Fibroblast of skin of right biceps (primary cell): ENCODE measurements at places on chromosomes 16 and 17.

GRCh38 chr17:73359987-73360410 is 48.2 kb upstream of the CDC42EP4 start:
- DNase-seq = no peak

DNA sequence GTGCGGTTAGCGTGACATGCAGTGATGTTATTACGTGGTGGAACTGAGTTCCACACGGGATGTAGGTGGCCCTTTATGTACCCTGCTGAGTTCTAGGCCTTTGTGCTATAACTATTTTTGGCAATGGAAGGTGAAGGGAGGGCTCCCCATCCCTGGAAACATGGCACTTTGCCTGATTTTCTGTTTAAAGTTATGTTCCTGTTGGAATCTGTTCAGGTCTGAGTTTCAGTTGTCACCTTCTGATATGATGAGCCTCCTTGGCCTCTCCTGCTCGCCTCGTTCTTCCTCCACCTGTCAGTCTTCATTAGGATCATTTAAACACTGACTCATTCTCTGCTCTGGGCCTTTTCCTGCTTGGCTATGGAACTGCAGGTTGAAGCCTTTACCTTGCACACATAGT is 200.6 kb downstream of the FTO start:
- DNase-seq = no peak

DNA sequence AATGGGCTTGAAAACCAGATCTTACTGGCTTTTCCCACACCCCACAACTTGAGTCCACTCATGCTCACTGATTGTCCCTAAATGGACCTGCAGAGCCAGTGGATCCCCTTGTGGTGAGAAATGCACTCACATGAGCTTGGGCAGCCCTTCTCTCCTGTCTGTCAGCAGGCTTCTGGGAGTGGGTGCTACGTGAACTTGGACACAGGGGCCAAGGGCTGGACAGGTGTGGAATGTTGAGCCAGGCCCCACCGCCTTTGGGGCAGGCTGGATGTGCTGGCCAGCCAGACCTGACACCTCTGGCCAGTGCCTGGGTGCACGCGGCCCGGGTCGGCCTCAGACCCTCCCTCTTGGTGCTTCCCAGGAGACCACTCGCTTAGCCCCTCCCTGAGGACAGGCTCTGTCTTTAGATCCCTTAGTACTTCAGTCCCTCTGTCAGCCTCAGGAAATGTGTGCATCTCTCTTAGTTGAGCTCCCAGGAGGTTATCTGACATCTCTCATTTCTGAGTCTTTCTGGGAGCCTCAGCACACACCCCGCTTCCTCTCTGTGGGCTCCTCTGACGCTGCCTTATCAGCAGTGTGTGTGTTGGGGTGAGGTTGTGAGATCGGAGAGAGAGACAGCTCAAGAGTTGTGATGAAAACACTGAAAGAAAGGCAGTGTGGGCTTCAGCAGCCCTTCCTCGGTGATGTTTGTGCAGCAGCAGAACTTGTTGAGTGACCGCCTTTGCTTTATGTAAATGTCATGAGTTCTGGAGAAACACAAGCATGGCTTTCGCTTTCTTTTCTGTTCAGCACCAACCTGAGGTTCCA is 117.0 kb downstream of the RAB11FIP4 start:
- DNase-seq = no peak

DNA sequence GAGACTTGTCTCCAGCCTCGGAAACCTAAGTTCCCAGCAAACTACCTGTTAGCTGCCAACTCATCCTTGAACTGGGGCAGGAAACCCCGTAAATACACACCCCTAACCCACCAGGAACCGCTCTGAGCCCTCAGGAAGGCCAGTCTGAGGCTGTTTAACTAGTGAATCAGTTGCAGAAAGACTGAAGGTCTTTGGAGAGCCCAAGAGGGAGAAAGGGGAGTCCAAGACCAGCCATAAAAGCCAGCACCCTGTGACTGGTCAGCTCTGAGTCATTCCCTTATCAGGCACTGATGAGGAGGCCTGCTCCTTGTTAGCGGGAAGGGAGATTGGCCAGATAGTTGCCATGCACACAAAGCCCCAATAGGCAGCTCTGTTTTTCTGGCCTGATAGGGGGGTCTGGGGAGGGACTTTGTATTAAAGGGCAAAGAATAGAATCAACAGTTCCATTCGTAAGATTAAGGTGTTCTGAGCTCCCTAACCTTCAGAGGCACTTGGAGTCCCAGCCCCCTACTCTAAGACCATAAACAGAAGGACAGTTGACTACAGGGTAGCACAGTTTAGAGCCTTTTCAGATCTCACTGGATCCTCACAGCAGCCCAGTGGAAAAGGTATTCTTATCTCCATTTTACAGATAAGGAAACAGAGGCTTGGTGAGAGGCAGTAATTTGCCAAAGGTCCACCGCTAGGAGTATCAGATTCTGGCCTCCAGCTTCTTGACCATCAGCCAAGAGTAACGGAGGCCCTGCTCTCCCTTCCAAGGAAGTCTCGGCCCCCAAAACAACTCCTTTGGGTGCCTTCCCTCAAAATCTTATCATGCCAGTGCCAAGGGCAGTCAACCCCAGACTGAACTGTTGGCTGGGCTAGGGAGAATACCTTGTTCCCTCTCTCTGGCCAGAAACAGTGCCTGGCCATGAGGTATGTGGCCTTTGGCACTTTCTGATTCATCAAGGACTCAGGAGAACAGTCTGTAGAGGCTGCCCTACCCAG is 2.2 kb upstream of the KRT19 start:
- peak; percentile 77 for DNase-seq

- peak; percentile 42 for DNase-seq
These were observed 10.0 kb downstream of the BAIAP2 start for GRCh38 chr17:81044764-81045589.

DNA sequence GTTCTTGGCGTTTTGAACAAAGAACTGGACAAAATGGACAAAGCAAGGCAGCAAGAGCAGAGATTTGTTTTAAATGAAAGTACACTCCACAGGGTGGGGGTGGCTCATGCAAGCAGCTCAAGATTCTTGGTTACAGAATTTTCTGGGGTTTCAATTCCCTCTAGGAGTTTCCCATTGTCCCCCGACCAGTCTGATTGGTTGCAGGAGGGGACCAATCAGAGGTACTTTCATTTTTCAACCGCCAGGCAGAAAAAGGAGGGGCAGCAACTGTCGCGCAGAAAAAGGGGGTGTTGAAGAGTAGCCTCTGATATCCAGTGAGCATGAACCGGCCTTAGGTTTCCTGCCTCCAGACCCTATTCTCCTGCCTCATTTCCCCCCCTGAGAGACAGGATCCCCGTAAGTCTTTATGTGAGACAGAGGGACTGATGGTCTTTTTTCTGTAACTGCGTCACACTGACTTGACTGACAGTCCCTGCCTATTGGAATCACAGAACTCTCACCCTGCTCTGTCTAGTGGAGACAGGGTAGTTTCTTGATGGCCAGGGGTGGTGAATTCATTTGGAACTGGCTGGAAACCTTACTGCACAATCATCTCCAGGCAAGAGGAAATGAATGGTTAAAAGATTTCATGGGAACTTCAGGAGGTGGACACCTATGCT is 59.4 kb upstream of the ALOX12 start:
- DNase-seq = peak; percentile 26

DNA sequence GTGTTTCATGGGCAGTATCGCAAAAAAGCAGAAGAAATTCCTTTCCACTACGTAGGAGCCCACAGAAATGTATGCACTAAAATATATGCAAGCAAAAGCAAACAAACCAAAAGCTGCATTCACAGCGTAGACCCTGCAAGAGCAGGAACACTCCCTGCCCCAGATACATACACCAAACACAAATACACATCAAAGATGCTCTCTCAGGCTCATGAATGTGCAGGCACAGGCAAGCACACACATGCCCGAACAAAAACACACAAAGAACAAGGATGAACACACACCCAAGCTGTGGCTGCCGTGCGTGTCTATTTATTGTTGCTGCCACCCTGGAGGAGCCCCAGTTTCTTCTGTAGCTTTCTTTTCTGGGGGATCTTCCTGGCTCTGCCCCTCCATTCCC is 1.7 kb downstream of the NUPR1 start:
- no peak for DNase-seq

DNA sequence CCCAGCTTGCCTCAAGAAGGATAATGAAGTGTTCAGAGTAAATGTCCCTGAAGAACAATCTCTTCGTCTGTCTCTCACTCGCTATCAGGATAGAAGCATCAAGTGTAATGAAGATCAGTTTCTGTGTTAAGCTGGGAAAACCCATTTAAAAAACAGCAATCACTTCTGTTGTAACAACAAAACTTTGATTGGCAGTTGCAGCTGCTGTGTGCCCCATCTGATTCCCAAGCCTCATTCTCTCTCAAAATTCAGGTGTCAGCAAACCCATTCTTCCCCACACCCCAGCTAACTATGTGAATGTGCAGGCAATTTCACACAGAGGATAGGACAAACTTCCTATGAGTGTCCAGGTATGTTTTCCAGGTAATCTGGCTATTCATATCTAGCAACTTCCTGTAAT is 2.4 kb upstream of the HNF1B start:
- no peak for DNase-seq

- no peak for DNase-seq
These were observed 112.9 kb downstream of the SEC14L1 start for GRCh38 chr17:77253611-77254051.

GRCh38 chr16:12228602-12229499 is 252.3 kb downstream of the SNX29 start:
- DNase-seq = peak; percentile 80

DNA sequence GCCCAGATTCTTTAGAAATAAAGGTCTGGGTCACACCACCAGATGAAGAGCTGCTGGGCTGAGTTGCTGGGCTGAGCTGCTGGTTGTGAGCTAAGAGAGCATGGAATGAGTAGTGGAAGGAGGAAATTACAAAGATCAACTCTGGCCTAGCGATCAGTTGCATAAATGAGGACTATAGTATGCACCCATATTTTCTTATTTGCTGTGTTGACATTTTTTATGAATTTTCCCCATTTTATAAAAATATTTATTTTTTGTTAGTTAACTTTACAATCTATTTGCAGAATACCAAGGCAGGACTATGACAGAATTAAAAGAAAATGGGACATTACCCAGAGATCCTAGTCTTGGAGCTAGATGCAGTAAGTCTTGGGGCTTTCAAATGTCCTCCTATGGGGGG is 23.6 kb upstream of the SLC13A2 start:
- no peak for DNase-seq
